Hepatocyte (in vitro differentiated cells): ENCODE measurements at places on chromosomes 5 and 9.
A peak's percentile ranks its signal among the peaks of the same experiment; 100 is the strongest.

GRCh38 chr9:93566408-93567270 is 9.7 kb upstream of the PHF2 start:
- DNase-seq: peak; percentile 100

DNA sequence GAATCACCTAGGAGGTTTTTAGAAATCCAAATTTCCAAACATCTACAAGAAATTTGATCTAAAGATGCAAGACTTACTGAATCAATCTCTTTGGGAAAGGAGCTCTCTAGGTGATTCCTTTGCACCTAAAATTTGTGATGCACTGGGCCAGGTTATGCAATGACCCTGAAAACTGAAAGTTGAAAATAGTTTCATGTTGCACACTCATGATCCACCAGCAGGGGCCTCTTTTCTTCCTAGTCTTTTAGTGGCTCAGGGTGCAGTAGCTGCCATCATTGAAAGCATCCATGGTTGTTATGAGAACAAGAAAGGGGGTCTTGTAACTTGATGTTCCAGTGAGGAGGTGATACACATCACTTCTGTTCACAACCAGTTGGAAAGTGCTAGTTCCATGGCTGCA is 486.8 kb downstream of the PSAT1 start:
- DNase-seq: no peak

GRCh38 chr5:112196584-112196983 is 222.5 kb downstream of the EPB41L4A start:
- DNase-seq: no peak

GRCh38 chr5:151126199-151126645 is 31.4 kb downstream of the ANXA6 start:
- DNase-seq: peak; percentile 77

DNA sequence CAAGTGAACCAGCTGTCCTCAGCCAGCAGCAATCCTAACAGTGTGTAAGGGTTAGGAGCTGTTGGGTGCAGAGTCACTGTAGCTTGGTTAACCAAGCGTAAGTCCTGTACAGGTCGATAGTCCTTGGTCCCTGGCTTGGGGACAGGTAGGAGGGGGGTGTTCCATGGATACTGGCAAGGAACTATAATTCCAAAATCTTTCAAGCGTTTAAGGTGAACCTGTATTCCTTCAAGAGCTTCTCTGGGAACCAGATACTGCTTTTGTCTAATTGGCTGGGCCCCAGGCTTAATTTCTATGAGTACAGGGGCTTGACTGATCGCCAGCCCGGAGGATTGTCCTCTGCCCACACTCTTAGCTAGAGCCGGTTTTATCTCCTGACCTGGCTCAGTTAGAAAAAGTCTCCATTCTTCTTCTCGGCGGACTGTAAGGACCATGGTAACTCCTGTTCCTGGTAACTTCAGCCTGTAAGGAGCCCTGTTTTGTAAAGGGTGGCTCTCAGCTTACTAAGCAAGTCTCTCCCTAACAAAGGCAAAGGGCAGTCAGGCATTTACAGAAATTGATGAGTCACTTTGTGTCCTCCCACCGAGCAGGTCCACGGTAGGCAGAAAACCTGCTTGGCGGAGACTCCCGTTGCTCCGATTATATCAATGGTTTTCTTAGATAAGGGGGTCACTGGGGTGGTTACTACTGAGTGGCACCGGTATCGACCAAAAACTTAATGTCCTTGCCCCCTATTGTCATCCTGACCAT is 6.0 kb upstream of the ZNF354C start:
- DNase-seq: no peak

GRCh38 chr9:93302586-93303257 is 118.8 kb downstream of the WNK2 start:
- DNase-seq: peak; percentile 74

- DNase-seq: no peak
Measured at GRCh38 chr5:119397518-119398380, 41.9 kb downstream of the TNFAIP8 start.

DNA sequence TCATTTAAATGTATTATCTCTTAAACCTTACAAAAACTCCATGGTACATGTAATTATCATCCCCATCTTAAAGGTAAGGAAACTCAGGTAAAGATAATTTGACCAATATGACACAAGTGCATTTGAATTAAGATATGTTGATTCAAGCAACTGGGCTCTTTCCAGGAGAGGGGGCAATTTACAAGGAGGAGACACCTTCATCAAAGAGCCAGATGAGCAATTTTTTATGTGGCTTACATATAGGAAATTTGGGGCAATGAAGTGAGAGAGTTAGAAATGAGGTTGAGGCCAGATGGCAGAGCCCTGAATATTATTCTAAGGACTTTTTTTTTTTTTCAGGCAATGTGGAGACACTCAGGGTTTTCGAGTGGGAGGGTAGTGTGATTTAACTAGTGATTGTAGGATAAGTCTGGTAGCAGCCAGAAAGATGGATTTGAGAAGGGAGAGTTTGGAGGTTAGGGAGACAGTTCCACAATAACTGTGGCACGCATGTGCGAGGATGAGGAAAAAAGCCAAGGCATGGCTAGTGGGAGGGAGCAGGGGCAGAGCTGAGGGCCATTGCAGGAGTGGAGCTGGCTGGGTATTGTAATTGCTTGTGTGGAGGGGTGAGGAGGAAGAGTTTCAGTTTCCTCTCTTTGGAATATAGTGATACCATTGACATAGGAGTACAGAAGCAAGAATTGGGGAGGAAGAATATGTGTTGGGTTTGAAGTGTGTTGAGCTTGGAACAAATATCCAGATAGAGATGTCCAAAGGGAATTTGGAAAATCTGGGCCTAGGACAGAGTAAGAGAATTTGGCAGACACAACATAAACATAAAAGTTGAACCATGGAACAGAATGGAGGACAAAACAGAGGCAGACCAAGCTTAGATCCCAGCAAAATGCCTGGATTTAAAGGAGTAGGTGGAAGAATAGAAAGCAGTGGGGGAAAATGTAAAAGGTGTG is 72.0 kb downstream of the ACTBL2 start:
- DNase-seq: no peak

- no peak for DNase-seq
Measured at GRCh38 chr9:2568689-2569088, 52.9 kb upstream of the VLDLR start.

DNA sequence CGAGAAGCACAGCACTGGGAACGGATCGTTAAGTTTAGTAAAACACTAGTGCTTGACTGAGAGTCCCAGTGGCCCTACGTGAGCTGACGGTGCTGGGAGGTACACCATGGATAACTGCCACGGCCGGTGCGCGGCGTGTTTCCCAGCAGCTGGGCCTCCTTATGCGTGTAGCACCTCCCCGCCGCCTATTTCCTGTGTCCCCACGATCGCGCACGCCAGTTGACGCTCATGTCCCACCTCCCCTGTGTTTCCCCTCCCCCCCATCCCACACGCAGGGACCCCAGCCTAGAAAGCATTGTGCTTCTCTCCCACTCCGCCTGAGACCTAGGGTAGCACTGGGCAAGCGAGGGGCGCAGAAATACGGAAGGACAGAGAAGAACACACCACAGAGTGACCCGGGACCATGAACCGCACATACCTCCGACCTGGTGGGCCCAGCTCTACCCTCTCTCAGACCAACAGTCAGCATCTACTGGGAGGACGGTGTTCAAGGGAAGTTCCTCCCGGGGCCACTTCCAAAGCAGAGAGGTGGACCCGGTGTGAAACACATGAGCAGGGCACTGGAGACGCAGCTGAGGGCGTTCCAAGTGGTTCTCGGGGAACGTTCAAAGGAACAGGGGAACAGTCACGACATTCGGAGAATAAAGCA is 45.6 kb downstream of the DBH start:
- DNase-seq: no peak

GRCh38 chr5:63916786-63917185 is 45.5 kb downstream of the HTR1A start:
- DNase-seq: no peak

- DNase-seq: no peak
Measured at GRCh38 chr9:127887792-127888191, 10.3 kb upstream of the AK1 start.

GRCh38 chr9:34983209-34983608 is 6.3 kb upstream of the DNAJB5 start:
- no peak for DNase-seq

- no peak for DNase-seq
Measured at GRCh38 chr5:137201876-137202275, 297.2 kb downstream of the SPOCK1 start.

GRCh38 chr5:181232593-181232992 is 9.5 kb downstream of the TRIM41 start:
- no peak for DNase-seq

DNA sequence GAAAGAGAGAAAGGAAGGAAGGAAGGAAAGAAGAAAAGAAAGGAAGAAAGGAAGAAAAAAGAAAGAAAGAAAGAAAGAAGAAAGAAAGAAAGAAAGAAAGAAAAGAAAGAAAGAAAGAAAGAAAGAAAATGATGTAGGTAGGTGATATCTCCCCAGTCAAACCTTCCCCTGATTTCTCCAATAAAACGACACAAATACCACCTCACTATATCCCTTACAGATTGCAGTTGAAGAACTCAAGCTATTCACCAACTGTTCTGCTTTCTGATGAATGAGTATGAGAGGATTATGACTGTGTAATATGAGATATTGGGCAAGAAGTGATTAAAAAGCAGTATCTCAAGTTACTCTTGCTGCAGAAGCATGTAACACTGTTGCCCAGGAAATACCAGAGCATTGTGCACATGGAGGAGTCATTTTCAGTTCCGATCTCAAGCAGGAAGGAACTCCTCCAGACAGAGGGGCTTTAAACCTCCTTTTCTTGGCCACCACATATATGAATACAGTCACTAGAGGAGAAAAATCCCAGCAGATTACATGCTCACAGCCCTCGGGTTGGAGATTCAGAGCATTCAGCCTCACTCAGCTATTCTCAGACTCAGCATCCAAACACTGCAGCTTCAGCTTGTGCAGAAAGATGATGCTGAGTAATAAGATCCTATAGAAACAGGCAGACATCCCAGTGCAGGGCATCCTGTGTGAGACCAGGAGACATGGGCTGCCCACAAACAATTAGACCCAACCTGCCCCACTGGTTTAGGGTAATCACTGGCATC is 61.4 kb downstream of the UGCG start:
- DNase-seq: peak; percentile 40

DNA sequence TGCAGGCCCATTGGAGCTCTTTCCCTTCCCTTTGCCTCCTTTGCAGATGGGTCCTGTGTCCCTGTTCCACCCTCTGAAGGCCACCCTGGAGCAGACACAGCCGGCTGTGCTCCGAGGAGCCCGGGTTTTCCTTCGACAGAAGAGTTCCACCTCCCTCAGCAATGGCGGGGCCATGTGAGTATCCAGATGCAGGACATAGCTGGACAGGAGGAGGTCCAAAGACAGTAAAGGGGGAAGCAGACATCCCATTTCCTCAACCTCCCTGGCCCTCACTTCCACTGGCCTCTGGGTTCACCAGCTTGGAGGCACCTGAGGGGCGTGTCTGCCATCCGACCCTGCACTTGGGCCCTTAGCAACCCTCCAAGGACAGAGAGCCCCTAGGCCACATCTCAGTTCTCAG is 237.9 kb downstream of the CACNA1B start:
- no peak for DNase-seq
